ENCODE measurements at places on chromosomes 3 and 15. TPM values are rescaled to one million over a fixed set of nuclear protein-coding genes. Genes with fewer than 3 reads are reported as not detected.

The LAMB2 gene
- total RNA-seq = 700 TPM

The KNG1 gene
- total RNA-seq = 0.48 TPM

DNA sequence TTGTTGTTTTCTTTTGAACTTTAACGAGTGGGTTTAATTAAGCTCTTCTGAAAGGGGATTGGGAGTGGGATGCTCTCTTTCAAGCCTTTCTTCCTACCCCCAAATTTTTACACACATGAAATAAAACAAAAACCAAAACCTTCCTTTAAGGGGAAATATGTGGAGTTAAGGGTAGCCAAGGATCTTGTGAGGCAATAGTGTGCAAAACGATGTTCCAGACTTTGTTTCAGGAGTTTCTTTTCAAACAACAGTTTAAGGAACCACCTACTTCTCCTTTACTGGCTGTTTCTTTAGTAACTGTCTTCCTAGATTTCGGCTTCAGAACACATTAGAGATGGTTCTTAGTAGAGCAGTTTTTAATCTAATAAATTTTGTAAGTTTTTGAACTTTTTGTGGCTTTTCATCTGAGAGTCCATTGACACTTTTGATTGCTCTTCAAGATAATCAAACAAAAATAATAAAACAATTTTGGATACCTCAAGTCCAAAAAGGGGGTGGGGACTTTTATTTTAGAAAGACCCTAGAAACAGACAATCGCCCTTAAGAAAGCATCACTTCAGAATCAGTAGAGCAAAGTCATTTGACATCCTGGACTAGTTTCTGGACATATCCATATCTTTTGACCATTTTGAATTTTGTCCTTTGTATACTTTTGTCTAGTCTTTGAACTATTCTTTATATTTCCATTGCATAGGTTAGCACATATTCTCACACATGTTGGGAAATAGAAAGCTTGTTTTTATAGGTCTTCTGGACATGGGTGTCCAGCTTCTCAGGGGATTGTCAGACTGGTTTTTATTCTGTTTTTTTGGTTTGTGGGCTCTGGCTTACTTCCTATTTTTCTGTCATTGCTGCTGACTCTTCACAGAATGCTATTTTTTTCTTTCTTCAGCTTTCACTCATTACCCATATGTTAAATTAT lies 6.0 kb downstream of the DIPK2A start:
- H3K4me3 ChIP-seq = peak overlapping the region; percentile 23
- no peaks in the 10 kb centered on the region for H3K36me3 ChIP-seq
- no peak for DNase-seq
- H3K27ac ChIP-seq = peak overlapping the region; percentile 97

GRCh38 chr3:138872632-138873031 lies 37.9 kb upstream of the PIK3CB start:
- H3K27ac ChIP-seq = no peak overlapping the region
- DNase-seq = no peak
- no peaks in the 10 kb centered on the region for H3K36me3 ChIP-seq
- H3K4me1 ChIP-seq = no peaks in the 10 kb centered on the region
- H3K4me3 ChIP-seq = no peak overlapping the region

DNA sequence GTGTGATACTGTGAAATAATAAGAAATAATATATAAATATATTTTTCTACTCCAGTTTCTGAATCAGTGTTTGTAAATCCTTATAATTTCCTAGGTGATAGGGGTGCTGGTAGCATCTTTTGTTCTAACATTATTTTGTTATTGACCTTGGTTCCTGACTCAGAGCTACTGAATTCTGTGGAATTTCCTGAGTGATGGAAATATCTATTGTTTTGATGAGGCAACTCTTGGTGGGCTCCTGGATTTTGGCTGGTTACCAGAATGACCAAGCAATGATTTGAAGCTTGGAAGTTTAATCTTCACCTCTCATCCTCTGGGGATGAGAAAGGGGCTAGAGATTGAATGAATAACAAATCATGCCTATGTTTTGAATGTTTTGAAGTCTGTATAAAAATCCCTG lies 377.3 kb downstream of the LPP start:
- H3K27ac ChIP-seq = no peak overlapping the region
- H3K4me1 ChIP-seq = no peaks in the 10 kb centered on the region
- H3K36me3 ChIP-seq = no peaks in the 10 kb centered on the region
- no peaks in the 10 kb centered on the region for H3K27me3 ChIP-seq
- DNase-seq = no peak

The GP5 gene
- total RNA-seq = 0.16 TPM

- H3K4me3 ChIP-seq = peak overlapping the region; percentile 83
- H3K27ac ChIP-seq = peak overlapping the region; percentile 87
- H3K36me3 ChIP-seq = no peaks in the 10 kb centered on the region
- DNase-seq = no peak
- H3K4me1 ChIP-seq = peaks cover 13% of the 10 kb centered on the region
- H3K27me3 ChIP-seq = no peaks in the 10 kb centered on the region
Measured at GRCh38 chr15:75640483-75641178, 607 bp upstream of the IMP3 start.

DNA sequence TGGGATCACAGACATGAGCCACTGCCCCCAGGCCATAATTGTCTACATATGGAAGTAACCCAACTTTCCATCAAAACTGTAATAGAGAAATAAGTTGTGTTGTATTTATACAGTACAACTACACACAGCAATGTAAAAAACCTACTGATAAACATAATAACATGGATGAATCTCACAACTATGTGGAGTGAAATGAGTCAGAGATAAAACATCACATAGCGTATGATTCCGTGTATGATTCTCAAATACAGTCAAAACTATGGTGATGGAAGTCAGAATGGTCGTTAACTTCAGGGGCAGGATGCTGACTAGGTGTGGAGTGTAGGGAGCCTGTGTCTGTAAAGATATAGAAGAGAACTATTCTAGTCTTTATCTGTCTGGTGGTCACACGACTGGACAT lies 332.7 kb upstream of the SLCO3A1 start:
- no peak overlapping the region for H3K27ac ChIP-seq
- no peak overlapping the region for H3K4me3 ChIP-seq
- H3K4me1 ChIP-seq = no peaks in the 10 kb centered on the region
- no peak for DNase-seq
- no peaks in the 10 kb centered on the region for H3K27me3 ChIP-seq

GRCh38 chr15:70741677-70742293 lies 21.6 kb downstream of the UACA start:
- no peaks in the 10 kb centered on the region for H3K27me3 ChIP-seq
- peak overlapping the region; percentile 79 for H3K27ac ChIP-seq
- peaks cover 16% of the 10 kb centered on the region for H3K4me1 ChIP-seq
- H3K36me3 ChIP-seq = no peaks in the 10 kb centered on the region
- no peak overlapping the region for H3K4me3 ChIP-seq
- no peak for DNase-seq

The SCG5 gene
- 11.1 TPM for total RNA-seq

GRCh38 chr15:101372960-101373525 lies 78.0 kb upstream of the SNRPA1 start:
- no peaks in the 10 kb centered on the region for H3K27me3 ChIP-seq
- H3K36me3 ChIP-seq = no peaks in the 10 kb centered on the region
- H3K4me1 ChIP-seq = no peaks in the 10 kb centered on the region
- DNase-seq = no peak
- no peak overlapping the region for H3K4me3 ChIP-seq
- no peak overlapping the region for H3K27ac ChIP-seq

DNA sequence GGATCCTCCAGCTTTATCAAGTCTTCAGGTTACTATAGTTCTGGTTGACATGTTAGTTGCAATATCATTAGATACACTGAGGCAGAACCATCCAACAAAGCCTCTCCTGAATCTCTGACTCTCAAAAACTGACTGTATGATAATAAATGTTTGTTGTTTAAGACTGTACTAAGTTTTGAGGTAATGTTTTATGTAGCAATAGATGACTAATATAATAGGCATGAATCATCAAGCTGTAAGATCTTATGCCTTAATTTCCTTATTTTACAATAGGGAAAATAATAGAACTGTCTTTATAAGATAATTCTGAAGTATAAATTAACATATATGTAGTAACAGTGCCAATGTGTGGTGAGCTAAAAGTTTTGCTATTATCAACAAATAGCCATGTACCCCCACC lies 88.9 kb upstream of the TBC1D5 start:
- no peak for DNase-seq
- no peaks in the 10 kb centered on the region for H3K4me1 ChIP-seq
- no peak overlapping the region for H3K4me3 ChIP-seq
- H3K27me3 ChIP-seq = no peaks in the 10 kb centered on the region
- no peak overlapping the region for H3K27ac ChIP-seq
- H3K36me3 ChIP-seq = no peaks in the 10 kb centered on the region

GRCh38 chr3:120077731-120078130 lies 16.5 kb downstream of the GSK3B start:
- H3K4me3 ChIP-seq = no peak overlapping the region
- H3K27ac ChIP-seq = no peak overlapping the region
- H3K4me1 ChIP-seq = no peaks in the 10 kb centered on the region
- DNase-seq = no peak
- H3K27me3 ChIP-seq = no peaks in the 10 kb centered on the region
- H3K36me3 ChIP-seq = no peaks in the 10 kb centered on the region

The PLA2G4F gene
- under 0.01 TPM for total RNA-seq
